Placental pericyte (primary cell): ENCODE measurements at places on chromosomes 4 and X. TPM values are rescaled to one million over a fixed set of nuclear protein-coding genes. Genes with fewer than 3 reads are reported as not detected.

The AREG gene
- 1.3 and 16.2 TPM in 2 replicates for total RNA-seq

The PITX2 gene
- 36.1 and 62.2 TPM in 2 replicates for total RNA-seq

The HTR2C gene
- total RNA-seq, result 0.44 and 1.3 TPM in 2 replicates

The TLR10 gene
- 0.14 TPM in 1 of 2 replicates, not detected in the other for total RNA-seq

The PPP1R2C gene
- not detected in 2 replicates for total RNA-seq

The PNCK gene
- total RNA-seq, result 0.22 TPM in 1 of 2 replicates, not detected in the other

The PGAM4 gene
- total RNA-seq, result not detected in 2 replicates

The HTN1 gene
- not detected in 2 replicates for total RNA-seq

The SH3TC1 gene
- total RNA-seq, result 49.4 and 51.2 TPM in 2 replicates

The PDCL2 gene
- not detected in 2 replicates for total RNA-seq

The PPBP gene
- not detected in 2 replicates for total RNA-seq

The GSX2 gene
- not detected in 2 replicates for total RNA-seq

The SERPINA7 gene
- not detected in 2 replicates for total RNA-seq

The DGAT2L6 gene
- not detected in 2 replicates for total RNA-seq

The IL13RA2 gene
- total RNA-seq, result 13.0 and 27.8 TPM in 2 replicates

The LRIT3 gene
- total RNA-seq, result under 0.01 TPM in 1 of 2 replicates, not detected in the other

The DGKK gene
- total RNA-seq, result not detected in 2 replicates

The PGM2 gene
- total RNA-seq, result 10.5 and 27.5 TPM in 2 replicates

The F9 gene
- total RNA-seq, result not detected in 2 replicates

The L1CAM gene
- 0.88 and 18.2 TPM in 2 replicates for total RNA-seq

The GAGE12E gene
- not detected in 2 replicates for total RNA-seq

The TEX13A gene
- total RNA-seq, result not detected in 2 replicates

The KCNIP4 gene
- total RNA-seq, result 0.29 TPM in 1 of 2 replicates, not detected in the other

The SPANXA2 gene
- total RNA-seq, result not detected in 2 replicates

The MAGEA8 gene
- not detected in 2 replicates for total RNA-seq

The ADH1C gene
- not detected in 2 replicates for total RNA-seq

The RAB39B gene
- total RNA-seq, result 0.14 and 0.44 TPM in 2 replicates

The TNIP3 gene
- total RNA-seq, result 0.22 and 1.3 TPM in 2 replicates

The SMPX gene
- total RNA-seq, result not detected in 2 replicates

The HDAC6 gene
- total RNA-seq, result 28.0 and 37.2 TPM in 2 replicates

The USP17L30 gene
- total RNA-seq, result not detected in 2 replicates

The FAM149A gene
- 0.88 and 2.4 TPM in 2 replicates for total RNA-seq

The TMPRSS11E gene
- not detected in 2 replicates for total RNA-seq

The HEPH gene
- total RNA-seq, result 0.22 and 0.72 TPM in 2 replicates

The GPR173 gene
- 1.9 and 3.7 TPM in 2 replicates for total RNA-seq

The SLC25A43 gene
- 11.4 and 26.3 TPM in 2 replicates for total RNA-seq

The SPANXN3 gene
- total RNA-seq, result not detected in 2 replicates

The CORIN gene
- total RNA-seq, result under 0.01 and 1.1 TPM in 2 replicates

The TREX2 gene
- total RNA-seq, result 0.22 and 2.4 TPM in 2 replicates

The DCAF8L2 gene
- total RNA-seq, result not detected in 2 replicates

The STBD1 gene
- 2.6 and 4.0 TPM in 2 replicates for total RNA-seq

The CCDC149 gene
- total RNA-seq, result 7.3 and 15.1 TPM in 2 replicates

The LRAT gene
- not detected in 2 replicates for total RNA-seq

The ENPEP gene
- 0.44 and 1.1 TPM in 2 replicates for total RNA-seq

The CRLF2 gene
- total RNA-seq, result not detected in 2 replicates

The FAM53A gene
- 1.7 and 4.8 TPM in 2 replicates for total RNA-seq

The NHS gene
- 0.66 and 5.3 TPM in 2 replicates for total RNA-seq

The LANCL3 gene
- 0.29 TPM in 1 of 2 replicates, not detected in the other for total RNA-seq

The CPLX1 gene
- total RNA-seq, result not detected in 2 replicates

The GNRHR gene
- total RNA-seq, result not detected in 2 replicates

The NRK gene
- under 0.01 and 2.1 TPM in 2 replicates for total RNA-seq

The POLN gene
- 1.1 and 1.9 TPM in 2 replicates for total RNA-seq

The UNC5C gene
- under 0.01 TPM in 1 of 2 replicates, not detected in the other for total RNA-seq

The RTL9 gene
- 0.44 and 0.57 TPM in 2 replicates for total RNA-seq

The RNF150 gene
- 0.22 and 1.1 TPM in 2 replicates for total RNA-seq
